NCI-H510A treated with DMSO at 0.1 percent for 48 hours (cell line): ENCODE measurements at places on chromosomes 12 and 14.
A peak's percentile ranks its signal among the peaks of the same experiment; 100 is the strongest.

DNA sequence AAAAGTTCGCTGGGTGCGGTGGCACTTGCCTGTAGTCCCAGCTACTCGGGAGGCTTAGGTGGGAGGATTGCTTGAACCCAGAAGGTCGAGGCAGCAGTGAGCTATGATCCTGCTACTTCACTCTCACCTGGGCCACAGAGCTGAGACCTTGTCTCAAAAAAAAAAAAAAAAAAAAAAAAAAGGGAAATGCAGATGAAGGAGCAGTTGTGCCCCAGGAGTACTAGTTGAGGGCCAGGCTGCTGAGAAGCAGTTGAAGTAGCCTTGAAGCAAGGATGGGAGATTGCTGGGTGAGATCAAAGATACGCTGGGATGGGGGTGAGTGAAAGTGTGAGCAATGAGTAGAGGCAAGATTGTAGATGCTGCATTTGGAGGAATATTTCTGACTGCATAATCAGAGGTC, 93.4 kb upstream of the DNM1L start:
- no peak for DNase-seq

DNA sequence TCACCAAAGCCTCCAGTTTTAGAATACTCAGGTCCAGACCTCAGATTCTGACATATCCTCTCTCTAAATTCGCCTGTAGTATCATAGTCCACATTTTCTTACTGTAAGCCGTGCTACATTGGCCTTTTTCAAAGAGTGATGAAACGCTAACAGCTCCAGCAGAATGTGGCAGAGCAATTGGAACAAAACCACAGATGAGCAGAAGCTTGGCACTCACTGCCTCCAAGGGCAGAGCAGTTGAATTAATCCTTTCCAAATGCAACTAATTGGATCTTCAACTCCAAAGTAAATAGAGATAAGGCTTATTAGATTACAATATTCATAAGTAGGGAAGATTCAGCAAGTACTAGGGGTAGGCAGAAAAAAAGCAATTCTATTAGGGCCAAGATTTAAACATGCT, 128.3 kb downstream of the SLC35F4 start:
- DNase-seq: no peak

DNA sequence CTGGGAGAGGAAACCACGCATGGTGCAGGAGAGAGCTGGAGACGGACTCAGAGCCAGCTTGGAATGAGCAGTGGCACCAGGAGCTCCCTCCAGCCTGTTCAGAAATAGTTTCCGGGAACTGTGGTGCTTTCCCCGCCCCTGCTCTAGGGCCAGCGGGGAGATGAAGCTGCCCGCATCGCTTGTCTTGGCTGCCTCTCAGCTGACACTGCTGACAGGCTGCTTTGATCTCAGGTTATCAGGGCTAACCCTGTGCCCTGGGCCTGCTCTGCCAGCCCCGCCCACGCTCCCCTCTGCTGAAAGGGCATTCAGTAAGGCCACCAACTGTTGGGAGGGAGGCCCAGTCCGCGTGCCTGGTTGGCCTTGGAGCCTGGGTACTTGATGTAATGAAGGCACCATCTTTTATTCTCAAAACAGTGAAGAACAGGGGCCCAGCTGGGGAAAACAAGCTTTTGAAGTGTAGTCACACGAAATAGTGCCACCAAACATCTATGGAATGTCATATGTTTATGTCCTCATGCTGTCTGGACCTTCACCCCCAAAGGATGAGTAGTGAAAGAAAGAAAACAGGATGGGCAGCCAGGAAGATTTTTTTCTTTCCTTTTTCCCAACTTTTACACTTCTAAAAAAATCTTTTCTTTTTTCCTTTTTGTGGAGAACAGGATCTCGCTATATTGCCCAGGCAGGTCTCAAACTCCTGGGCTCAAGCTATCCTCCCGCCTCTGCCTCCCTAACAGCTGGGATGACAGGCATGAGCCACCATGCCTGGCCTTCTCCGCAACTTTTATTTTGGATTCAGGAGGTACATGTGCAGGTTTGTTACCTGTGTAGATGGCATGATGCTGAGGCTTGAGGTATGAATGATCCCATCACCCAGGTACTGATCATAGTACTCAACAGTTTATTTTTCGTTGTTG, 115.9 kb upstream of the TBX3 start:
- peak; percentile 79 for DNase-seq

- DNase-seq: no peak
Measured at GRCh38 chr12:57051011-57051410, 1.1 kb upstream of the MYO1A start.

DNA sequence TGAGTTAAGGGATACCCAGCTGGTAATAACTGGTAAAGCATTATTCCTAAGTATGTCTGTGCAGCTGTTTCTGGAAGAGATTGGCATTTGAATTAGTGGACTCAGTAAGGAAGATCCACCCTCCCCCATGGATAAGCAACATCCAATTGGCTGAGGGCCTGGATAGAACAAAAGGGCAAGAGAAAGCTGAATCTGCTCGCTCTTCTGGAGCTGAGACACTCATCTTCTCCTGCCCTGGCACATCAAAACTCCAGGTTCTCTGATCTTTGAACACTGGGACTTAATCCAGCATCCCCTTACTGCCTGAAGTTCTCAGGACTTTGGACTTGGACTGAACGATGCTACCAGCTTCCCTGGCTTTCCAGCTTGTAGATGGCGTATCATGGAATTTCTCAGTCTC, 63.1 kb upstream of the CNOT2 start:
- no peak for DNase-seq

- no peak for DNase-seq
Measured at GRCh38 chr12:19971361-19972280, 396.7 kb upstream of the PDE3A start.

DNA sequence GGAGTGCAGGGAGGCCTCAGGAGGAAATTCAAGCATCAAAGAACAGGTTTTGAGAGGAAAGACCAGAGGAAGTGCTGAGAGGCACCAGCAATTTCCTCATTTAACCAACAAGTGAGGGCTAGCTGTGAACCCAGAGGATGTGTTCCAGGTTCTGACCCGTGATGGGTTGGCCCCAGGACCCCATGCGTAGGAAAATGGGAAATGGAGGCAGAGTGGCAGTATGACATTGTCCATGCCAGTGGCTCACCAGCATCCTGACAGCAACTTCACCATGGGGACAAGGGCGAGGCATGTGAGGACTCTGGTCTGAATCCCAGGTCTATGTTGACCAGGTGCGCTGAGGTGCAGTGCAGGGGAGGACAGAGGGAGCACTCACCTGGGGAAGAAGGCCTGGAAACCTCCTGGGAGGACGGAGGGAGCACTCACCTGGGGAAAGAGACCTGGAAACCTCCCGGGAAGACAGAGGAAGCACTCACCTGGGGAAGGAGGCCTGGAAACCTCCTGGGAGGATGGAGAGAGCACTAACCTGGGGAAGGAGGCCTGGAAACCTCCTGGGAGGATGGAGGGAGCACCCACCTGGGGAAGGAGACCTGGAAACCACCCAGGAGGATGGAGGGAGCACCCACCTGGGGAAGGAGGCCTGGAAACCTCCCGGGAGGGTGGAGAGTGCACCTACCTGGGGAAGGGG, 6.7 kb upstream of the CACNA2D4 start:
- DNase-seq: no peak

DNA sequence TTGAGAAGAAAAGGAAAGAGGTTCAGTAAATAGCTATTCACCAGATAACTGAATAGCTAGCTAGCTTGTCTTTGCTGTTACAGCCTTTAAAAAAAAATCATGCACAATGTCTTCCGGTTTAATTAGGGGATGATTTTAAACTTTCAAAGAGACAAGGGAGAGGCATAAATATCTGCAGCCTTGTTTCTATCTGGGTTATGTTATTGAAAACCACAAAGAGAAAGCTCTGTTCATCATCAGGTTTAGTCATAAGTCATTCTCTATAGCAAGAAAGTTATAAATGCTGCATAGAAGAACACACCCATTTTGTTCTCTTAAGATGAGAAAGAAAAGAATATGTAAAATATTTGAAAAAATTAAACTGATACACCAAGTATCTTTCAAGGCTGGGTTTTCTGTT, 1046.9 kb downstream of the AACS start:
- no peak for DNase-seq

GRCh38 chr14:72775923-72776554, 117.9 kb downstream of the DPF3 start:
- DNase-seq: no peak

DNA sequence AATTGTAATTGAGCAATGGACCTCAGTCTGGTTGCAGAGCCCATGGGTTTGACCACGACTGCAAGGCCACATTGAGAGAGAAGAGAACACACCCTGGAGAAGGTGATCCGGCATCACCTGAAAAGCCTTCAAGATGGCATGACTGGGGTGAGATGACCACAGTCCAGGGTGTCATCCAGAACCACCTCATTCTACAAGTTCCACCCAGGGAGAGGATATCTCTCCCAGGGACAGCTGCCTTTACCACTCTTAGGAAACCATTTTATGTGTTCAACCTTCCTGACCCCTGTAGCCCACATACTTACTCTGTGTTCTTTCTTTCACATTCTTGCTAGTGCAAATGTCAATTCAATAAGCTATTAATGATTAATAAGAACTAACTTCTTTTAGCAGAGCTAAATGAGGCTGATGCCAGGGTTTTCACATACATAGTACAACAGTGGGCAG, 43.4 kb upstream of the CPM start:
- no peak for DNase-seq
